ENCODE measurements at places on chromosomes 2 and 18.

DNA sequence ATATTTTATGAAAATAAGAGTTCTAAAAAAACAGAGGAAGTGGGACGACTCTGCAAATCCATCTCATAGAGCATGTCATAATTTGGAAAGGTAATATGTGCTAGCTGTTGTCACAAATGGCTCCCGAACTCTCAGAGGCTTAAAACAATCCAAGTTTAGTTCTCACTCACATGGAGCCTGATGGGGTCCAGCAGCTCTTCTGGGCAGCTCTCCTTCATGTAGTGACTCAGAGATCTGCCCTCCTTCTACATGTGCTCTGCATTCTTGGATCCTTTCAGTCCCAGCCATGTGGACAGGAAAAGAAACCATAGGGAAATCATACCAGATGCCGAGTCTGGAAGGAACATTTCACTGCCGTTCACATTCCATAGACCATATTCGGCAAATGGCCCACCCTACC, 180.1 kb upstream of the APCDD1 start:
- DNase-seq, result no peak

DNA sequence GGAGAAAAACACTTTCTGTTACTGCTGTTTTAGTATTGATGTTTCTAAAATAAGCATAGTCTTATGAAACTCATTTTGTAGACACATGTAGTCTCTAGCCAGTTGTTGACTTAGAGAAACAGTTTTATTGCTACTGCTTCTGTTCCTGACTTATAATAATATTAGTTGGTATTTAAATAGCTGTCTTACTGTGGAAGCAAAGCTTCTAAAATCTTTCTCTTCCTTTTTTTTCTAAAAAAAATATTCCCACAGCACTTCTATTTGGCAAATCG, 121.8 kb downstream of the MTX2 start:
- DNase-seq, result no peak

- DNase-seq, result no peak
Observed at GRCh38 chr2:164014068-164014731, 278.4 kb upstream of the FIGN start.

- no peak for DNase-seq
Observed at GRCh38 chr2:9772999-9773902, 70.0 kb upstream of the TAF1B start.

DNA sequence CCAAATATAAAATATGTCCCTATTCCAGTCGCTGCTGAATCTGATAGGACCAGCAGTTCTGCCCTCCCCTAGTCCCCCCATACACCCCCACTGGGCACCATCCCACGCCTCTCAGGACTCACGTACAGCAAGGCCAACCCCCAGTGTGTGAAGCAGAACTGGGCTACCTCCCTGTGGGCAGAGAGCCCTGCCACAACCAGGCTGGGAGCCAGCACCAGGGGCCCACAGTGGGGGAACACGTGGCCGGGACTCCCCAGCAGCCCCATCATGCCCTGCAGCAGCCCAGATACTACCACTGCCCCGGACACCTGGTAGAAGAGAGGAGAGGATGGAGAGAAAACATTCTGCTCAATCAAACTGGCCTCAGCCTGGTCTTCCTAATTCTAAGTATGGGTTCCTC, 1.3 kb downstream of the SLC23A3 start:
- no peak for DNase-seq

DNA sequence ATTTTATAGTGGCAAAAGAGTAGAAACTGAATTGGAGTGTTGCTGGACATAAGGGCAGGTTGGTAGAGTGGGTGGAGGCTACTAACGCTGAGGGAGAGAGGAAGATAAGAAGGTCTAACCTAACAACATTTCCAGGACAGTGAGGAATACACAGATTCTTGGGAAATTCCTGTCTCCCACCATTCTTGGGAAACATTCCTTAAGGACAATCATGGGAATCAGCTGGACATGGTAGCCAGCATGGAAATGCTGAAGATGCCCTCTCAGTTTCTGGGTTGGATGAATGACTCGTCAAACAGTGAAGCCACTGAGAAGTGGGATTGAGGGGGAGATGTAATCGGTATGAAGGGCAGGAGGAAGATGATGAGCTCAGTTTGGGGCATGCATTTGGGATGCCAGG, 265.4 kb downstream of the AFF3 start:
- DNase-seq, result no peak

DNA sequence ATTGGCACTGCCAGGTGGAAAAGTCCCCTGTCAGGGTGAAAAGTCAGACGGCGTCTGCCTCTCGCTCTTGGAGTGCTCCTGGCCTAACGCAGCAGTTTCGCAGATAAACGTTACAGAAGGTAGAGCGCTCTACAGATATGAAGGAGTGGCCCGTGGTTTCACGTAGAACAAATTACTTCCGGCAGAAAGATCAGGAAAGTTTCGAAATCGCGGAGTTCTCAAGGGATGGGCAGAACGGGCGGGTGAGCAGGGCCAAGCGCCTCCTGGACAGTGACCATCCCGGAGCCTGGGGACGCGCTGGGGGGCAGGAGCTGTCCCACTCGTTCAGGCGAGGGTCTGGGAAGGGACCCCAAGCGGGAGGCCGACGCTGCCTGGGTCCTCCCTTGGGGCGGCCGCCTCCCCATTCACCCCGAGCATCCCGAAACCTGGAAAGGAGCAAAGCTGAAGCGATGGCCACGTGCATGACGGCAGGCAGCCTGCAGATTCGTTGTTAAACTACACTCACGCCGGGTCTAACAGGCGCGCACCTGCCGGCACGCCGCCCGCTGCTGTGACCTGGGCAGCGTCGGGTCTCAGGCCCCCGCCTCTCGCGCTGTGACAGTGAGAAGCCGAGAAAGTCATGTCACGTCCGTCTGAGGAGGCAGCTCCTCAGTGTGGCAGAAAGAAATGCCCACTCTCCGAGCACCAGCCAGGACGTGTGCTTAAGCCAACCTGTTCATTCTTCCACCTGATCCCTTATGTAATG, 122.9 kb upstream of the SALL3 start:
- DNase-seq, result no peak

GRCh38 chr2:30784682-30785081, 22.6 kb downstream of the CAPN13 start:
- no peak for DNase-seq

- DNase-seq, result no peak
Observed at GRCh38 chr18:55510809-55511208, 77.2 kb downstream of the TCF4 start.

GRCh38 chr2:157803952-157804351, 72.2 kb downstream of the ACVR1 start:
- DNase-seq, result no peak

DNA sequence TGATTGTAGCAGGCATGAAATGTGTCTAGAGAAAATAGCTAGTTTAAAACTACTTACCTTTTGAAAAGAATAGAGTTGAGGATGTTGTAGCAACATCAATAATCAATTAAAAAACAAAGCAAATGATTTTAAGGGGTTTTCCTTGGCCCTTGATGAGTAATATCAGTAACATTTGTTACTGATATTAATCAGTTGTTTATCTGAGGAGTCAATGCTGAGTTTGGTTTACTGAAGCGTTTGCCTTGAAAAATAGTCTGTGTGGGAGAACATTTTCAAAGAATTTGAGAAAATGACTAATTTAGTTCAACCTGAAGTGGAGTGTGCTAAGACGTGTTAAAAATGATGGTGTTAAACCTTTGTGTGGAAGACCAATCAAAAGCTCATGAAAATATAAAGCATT, 9.3 kb downstream of the PTH2R start:
- no peak for DNase-seq

- no peak for DNase-seq
Observed at GRCh38 chr2:121819846-121820245, 64.4 kb downstream of the TSN start.

DNA sequence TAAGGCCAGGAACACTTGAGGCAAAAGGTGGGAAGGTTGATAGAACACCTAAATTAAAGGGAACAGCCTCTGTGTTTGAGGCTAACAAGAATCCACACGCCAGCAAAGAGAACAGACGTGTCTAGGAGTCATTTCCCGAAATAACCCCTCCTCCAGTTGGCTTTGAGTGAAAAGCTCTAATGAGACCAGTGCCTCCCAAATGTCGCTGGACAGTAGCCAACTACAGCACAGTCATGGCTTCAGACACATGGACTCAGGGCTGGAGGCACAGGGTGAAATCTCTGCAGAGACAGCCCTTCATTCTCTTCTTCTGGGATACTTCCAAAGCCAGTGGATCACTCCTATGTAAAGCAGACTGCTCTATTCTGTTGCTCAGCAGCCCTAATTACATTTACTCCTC, 49.6 kb downstream of the SOWAHC start:
- DNase-seq, result no peak

- DNase-seq, result no peak
Observed at GRCh38 chr2:215811409-215812345, 201.7 kb downstream of the MREG start.

DNA sequence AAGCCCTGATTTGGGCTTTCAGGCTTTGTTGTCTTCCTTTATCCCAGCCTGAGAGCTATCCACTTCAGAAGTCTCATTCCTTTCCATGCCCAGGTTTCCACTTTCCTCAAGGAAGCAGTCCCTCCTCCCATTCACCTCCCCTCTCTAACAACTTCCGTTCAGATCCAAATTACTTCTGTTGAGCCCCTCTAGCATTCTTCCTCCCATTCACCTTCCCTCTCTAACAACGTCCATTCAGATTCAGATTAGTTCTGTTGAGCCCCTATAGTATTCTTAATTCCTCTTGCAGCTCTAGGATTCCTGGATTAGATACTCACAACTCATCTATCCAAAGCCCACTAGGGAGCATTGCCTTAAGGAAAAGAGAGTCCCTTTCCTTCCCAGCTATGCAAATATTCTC, 216.8 kb downstream of the RAD51AP2 start:
- DNase-seq, result no peak

DNA sequence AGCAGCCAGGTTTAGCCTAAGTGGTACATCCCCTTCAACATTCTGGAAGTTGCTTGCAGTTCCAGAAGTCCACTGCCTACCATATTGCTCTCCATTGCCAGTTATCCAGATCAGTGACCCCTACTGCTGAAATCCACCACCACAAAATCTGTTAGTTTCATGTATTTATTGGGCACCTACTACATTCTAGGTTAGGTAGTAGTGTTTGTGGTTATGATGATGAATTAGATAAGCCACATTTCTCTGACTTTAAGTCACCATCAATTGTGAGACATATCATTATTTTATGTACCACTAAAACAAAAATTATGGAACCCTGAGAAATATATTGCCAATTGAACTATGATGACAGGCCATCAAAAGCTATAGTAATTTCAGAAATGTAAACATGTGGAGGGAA, 139.5 kb upstream of the PKDCC start:
- DNase-seq, result no peak

- no peak for DNase-seq
Observed at GRCh38 chr2:220556658-220557057, 929.2 kb downstream of the SLC4A3 start.

DNA sequence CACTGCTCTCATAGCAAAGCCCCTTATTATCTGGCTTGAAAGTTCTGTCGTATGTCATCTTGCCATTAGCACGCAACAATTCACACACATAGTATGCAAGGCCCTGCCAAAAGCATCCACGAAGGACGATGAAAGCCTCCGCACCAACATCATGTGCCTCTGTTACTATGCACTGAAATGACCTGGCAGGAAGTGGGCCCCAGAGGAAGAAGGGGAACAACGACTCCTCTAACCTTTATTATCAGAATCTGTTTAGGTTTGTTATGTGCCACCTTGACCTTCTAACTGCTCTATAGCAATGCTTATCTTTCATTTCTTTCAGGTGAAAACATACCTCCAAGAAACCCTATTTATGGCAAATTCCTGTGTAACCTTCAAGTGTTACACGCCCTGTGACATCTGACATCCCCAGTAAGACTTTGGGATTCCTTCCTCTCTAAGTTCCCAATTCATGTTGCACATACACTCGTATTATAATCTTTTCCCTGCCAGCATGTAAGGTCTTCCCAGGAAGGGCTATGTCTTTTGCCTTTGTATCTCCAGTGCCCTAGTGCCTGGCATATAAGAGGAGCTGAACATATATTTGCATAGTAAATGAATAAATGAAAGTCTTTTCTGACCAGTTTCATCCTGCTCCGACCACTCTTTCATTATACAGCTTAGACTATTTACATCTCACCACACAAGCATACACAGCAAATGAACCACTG, 7.0 kb upstream of the NDUFV2 start:
- DNase-seq, result no peak

DNA sequence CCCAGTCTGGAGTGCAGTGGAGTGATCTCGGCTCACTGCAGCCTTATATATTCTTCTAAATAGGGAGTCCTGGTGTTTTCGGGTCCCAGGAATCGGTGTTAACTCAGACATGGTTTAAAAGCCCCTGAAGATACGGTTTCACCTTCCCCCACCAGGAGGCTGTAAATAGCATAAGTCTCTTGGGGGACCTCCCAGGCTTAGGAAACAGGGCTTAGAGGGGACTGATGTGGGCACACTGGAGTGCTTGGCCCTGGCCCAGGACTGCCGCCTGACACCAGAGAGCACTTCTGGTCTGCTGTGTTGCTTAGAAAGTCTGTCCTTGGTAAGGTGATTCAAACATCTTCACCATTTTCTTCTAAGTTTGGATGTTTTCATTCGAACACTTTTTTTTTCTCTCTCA, 39.7 kb upstream of the MAP4K4 start:
- DNase-seq, result no peak

DNA sequence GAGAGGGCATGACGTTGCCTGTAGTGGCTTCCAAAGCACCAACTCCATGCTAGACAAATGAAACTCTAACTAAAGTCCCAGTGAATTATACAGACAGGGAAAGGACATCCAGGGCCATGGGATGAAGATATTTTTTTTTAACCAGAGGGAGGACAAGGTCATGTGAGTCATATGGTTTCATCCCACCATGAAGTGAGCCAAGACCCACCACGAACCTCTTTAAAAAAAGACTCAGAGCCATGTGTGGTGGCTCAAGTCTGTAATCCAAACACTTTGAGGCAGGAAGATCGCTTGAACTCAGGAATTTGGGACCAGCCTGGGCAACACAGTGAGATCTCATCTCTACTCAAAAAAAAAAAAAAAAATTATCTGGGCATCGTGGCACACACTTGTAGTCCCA, 115.2 kb downstream of the LIPG start:
- DNase-seq, result no peak

DNA sequence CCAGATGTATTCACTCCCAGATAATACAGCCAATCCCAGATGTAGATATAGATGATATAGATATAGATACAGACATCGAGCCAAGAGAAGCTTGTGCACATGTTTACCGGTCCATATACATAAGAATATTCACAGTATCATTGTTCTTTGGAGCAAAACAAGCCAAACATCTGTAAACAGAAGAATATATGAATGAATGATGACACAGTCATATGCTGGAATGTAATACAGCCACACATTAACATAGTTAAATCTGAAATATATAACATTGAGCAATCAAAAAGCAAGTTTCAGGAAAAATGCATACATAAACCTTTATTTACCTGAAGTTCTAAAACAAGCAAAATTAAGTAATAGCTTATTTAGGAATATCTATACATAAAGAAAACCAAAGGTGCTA, 182.5 kb downstream of the TXNL1 start:
- no peak for DNase-seq

- DNase-seq, result no peak
Observed at GRCh38 chr2:240189686-240190085, 49.2 kb upstream of the OTOS start.

DNA sequence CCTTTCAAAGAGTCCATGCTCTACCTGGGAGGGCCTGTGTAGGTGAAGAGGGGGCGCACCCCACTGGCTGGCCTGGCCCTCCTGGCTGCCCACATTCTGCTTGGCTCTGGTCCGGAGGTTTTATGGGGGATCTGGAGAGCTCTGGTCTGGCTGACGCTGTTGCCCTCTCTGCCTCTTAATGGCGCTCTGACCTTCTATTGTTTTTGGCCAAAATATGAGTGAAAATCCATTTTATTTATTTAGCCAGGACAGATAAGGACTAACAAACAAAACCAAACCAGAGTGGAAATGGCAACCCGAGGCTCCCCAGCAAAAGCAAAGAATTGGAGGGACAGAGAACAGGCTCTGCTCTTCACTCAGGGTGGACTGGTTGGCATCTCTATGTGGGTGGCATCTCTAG, 45.7 kb downstream of the PRKCE start:
- no peak for DNase-seq
